AG10803 (cell line): ENCODE measurements at places on chromosomes 7 and 10.

DNA sequence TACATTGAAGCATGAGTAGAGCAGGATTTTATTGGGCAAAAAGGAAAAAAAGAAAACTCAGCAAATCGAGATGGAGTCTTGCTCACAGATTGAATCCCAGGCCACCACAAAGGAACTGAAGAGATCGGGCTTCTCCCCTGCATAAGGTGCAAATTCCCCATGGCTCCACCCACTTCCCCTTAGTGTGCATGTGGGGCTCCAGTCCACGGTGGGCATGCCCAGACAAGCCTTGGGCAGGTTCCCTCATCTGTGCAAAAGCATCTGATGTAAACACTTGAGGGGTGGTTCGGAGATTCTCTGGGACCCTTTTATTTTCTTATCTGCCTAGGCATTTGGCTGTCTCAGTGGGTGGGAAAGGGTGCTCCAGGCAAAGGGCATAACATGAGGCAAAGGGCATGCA is 150.7 kb downstream of the CFTR start:
- no peak for DNase-seq

DNA sequence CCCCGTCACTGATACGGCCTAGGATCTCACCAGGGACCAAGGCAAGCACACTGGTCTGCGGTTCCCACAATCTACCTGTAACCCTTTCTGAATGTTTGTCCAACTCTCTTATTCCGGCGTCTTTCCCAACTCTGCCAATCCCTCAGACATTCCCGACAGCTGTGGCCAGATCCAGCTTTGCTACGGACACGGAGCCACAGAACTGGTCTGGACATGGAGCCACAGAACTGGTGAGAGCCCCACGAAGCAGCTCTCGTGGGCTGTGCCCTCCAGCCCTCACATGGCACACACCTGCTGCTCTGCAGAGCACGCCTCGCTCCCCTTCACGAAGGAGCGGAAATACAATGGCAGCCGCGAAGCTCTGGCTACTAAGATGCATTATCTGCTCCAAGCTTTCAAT is 376.8 kb downstream of the DNAJB6 start:
- DNase-seq: no peak

DNA sequence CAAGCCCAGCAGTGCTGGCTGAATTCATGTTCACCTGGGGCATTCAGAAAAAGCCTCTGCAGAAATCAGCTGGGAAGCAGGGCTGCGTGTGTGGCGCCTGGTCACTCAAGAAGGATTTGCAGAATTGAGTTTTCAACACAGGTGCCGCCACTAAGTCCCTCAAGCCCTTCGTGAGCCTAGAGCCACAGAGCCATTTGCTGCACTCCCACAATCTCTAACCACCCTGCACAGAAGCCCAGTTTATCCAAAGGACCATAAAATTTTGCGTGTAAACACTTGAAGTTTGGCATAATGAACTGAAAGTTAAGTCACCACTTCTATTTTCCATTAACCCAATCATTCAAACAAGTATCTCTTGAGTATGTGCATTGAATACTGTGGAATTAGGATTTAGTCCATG is 136.2 kb downstream of the DIP2C start:
- DNase-seq: no peak

GRCh38 chr10:63561341-63561740 is 40.1 kb downstream of the REEP3 start:
- DNase-seq: no peak

DNA sequence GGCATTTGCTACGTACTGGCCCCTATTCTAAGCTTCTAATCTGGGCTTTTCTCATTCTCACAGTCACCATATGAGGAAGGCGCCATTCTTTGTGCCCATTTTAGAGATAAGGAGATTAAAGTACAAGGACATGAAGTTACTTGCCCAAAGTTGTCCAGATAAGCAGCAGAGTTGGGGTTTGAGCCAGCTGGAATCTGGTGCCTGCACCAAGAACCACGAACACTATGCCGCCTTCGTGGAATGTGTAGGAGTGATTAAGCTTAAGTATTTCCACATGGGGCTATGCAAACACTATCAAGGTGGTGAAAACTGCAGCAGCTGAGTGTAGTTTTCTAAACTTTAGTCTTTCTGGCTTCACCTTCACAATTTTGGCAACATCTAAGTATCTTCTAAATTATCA is 342.7 kb upstream of the ETV1 start:
- peak; percentile 47 for DNase-seq
